Gastrocnemius medialis (tissue), 4 donors: ENCODE measurements at places on chromosomes 1 and 21.

- DNase-seq, result no peak
Observed at GRCh38 chr1:119380983-119381662, 12.5 kb downstream of the HAO2 start.

- DNase-seq, result no peak
Observed at GRCh38 chr21:36749935-36750575, 51.1 kb downstream of the SIM2 start.

- no peak for DNase-seq
Observed at GRCh38 chr1:156880473-156880872, 13.0 kb upstream of the PEAR1 start.

DNA sequence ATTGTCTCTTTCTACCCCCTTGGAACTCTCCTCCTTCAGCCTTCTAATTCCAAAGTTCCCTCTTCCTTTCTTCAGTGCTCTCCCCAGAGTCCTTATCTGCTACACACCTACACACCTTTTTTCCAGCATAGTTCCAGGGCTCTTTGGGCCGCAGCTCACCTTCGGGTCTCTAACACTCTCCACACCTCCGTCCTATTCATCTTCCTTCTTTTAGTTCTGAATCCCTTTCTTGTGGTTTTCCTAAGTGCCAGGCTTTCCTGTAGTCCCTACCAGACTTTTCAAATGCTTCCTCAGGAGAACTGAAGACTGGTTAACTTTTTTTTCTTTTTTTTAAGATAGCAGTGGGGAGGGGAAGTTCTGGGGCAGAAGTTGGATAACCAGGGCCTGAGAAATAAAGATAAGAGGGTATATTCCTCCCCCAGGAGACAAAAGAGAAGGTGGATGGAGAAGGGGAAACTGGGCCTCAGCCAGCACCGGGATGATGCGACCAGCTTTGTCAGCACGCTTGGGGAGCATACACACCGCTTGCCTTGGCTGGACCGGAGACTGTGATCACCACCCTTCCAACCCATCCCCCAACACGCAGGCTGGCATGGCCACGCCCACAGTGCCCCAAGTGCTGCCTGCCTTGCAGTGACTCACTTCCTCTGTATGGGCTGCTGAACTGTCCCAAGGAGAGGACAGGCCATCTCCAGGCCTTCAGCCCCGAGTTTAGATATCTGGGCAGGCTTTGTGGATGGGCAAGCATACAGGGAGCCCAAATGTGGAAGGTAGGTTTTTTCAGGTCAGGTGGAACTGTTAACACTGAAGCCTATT, 2.5 kb upstream of the CERS2 start:
- DNase-seq, result peak; percentile 83

GRCh38 chr1:158283965-158284364, 5.8 kb upstream of the CD1C start:
- no peak for DNase-seq

- DNase-seq, result no peak
Observed at GRCh38 chr1:196412326-196412725, 195.9 kb downstream of the KCNT2 start.

- DNase-seq, result no peak
Observed at GRCh38 chr1:205309741-205310140, 11.8 kb downstream of the NUAK2 start.

DNA sequence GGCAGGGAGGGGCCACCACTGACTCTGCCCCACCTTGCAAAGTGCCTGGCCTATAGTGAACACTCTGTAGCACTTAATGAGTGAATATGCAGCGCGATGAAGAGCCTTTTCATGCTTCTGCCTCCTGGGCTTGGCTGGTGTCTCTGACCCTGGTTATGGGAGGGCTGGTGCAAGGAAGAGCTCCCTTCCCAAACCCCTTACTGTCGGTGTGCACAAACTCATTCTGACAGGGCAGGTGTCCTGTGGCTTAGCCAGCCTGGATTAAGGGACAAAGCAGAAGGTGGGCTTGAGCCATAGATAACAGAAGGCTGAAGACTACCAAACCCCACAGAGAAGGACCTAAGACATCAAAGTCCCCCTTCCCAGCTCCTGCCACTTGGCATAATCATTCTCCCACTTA, 2.0 kb upstream of the NCMAP start:
- DNase-seq, result no peak

- DNase-seq, result no peak
Observed at GRCh38 chr1:215345766-215346165, 221.3 kb upstream of the KCTD3 start.

DNA sequence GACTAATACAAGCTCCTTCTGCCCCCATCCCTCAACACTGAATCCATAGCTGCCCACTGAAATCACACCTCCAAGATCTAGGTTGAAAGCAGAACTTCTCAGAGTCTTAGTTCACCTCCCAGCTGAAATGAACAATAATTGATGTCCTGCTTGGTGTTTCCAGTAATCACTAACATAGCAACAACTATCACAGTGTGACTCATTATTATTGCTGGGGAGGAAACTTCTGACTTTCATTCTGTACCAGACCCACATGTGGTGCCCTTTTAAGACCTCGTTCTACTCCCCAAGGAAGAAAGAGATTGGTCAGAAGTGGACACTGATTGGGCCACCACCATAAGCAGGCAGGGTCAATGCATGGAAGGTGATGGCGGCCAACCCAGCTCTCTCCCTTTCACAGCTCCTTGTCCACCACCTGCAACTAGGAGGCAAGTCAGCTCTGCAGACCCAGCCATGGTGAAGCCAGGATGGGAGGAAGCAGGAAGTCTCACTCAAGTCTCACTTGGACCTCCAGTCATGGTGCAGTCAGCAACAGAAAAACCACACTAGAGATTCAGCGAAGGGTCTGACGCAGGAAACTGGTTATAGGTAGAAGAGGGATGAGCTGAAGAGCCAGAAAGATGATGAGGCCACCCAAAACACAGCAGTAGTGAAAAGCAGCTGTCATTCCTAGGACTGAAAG, 720.2 kb downstream of the PTPRU start:
- DNase-seq, result no peak

DNA sequence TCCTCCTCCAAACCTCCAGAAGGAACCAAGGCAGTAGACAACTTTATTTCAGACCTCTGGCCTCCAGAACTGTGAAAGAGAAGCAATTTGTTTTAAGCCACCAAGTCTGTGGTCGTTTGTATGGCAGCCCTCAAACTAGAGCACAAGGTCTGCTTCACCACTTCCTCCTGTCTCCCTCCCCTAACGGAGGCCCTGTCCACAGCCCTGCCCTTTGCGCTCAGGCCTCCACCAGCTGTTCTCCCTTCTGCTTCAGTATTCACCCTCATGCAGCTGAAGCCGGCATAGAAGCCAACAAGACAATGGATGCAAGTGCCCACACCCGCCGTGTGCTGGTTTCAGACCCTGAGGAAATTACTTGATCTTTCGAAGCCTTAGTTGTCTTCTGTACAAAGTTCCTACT, 364.1 kb downstream of the HHAT start:
- DNase-seq, result no peak

GRCh38 chr1:228455715-228456114, 31.5 kb upstream of the RNF187 start:
- DNase-seq, result no peak

- DNase-seq, result no peak
Observed at GRCh38 chr1:1165485-1165884, 8.2 kb upstream of the TTLL10 start.

- DNase-seq, result no peak
Observed at GRCh38 chr1:186165303-186165702, 209.8 kb downstream of the TPR start.
